Right atrium auricular region (tissue), 2 donors: ENCODE measurements at places on chromosomes 12 and 14. TPM values are rescaled to one million over a fixed set of nuclear protein-coding genes. Genes with fewer than 3 reads are reported as not detected.
A peak's percentile ranks its signal among the peaks of the same experiment; 100 is the strongest.

Gene APOLD1
- 70.2 TPM for total RNA-seq

Gene TESPA1
- 0.19 TPM for total RNA-seq

Gene OR4K15
- not detected for total RNA-seq

Gene FGF6
- total RNA-seq, result not detected

Gene PDZRN4
- total RNA-seq, result 1.6 TPM

Gene NELL2
- 0.31 TPM for total RNA-seq

Gene BDKRB2
- 2.9 TPM for total RNA-seq

Gene CCDC197
- not detected for total RNA-seq

Gene AICDA
- not detected for total RNA-seq

DNA sequence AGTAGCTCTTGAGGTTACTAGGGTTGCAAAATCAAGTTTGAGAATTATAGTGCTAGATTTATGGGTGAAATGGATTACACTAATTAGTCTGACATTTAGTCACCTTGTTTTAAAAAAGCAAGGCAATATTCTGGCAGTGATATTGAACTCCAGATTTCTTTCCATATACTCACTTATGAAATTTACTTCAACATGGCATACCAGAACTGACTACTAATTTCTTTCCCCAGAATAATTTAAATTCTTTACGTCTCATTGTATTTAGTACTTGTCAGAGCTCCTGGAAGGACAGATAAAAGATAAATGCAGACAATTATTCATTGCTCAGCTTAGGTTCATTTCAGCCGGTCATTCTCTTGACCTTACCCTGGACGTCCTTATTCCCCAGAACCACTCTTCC, 24.3 kb downstream of the EMP1 start:
- DNase-seq, result no peak

DNA sequence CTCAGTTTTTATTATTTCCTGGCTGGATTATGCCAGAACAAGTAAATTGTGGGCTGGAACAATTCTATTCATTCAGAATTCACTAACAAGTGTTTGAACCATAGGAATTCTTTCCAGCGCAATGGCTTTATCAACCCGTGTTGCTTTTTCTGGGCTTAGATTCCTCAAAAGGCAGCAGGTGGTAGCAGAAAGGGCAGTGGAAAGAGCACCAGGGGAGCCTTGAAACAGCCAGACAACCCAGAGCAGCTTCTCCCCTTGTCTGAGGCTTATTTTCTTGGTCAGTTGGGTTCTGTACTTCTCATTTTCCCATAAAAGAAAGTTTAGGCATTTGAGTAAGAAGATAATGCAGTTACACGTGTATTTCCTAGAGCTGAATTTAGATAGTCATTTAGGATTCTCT, 130.7 kb downstream of the OTOGL start:
- DNase-seq, result no peak

DNA sequence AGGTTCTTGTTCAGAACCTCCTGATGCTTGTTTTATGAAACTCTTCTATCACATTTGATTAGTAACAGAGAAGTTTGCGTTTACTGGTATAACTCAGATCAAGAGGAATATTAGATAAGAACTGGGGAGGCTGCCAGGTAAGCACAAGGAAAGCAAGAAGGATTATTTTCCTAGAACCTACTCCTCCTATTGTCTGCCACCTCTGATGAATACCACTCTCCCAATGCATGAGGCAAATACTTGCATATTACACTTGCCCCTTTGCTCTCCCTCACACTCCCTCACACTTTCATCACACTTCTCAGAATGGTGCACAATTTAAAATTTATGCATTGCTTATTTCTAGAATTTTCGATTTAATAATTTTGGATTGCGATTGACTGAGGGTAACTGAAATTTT, 43.6 kb downstream of the LIN7A start:
- DNase-seq, result no peak

DNA sequence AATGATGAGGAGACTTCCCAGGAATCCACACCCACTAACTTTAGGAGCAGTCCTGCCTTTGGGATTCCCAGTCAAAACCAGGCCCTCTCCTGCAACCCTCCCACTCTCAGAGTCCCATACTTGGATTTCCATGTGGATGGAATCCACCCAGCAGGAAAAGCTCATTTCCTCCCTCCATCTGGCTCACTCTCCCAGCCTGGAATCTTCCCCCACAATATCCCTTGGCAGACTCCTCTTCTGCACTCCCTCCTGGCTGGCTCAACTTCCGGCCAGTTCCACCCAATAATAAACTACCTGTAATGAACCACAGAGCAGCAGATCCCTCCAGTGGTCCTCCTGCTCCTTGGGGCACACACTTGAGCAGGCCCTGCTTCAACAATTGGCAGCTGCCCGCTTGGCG, 102.8 kb upstream of the EGLN3 start:
- no peak for DNase-seq

DNA sequence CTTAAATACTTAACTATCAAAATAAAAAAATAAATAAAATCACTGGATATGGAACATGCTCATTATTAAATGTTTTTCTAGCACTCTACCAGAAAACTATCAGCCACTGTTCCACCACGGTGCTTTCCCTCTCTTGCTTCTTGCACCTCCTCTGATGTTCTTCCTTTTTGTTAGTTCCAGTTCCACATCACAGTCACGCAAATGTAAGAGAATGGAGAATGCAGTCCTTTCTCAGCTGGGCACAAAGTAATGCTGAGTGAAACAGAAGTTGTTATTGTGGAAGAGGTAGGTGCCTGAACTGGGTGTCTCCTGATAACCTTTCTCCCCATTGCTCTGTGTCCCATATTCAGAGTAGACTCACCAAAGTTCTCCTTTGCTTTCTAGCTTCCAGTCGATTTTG, 1116.9 kb upstream of the TMEM132C start:
- no peak for DNase-seq

- DNase-seq, result no peak
These were observed 479.2 kb upstream of the RGS6 start for GRCh38 chr14:71452987-71453386.

- DNase-seq, result no peak
These were observed 8.9 kb upstream of the EEA1 start for GRCh38 chr12:92938018-92938417.

GRCh38 chr12:34605955-34606748, 583.9 kb downstream of the ALG10 start:
- DNase-seq, result no peak

DNA sequence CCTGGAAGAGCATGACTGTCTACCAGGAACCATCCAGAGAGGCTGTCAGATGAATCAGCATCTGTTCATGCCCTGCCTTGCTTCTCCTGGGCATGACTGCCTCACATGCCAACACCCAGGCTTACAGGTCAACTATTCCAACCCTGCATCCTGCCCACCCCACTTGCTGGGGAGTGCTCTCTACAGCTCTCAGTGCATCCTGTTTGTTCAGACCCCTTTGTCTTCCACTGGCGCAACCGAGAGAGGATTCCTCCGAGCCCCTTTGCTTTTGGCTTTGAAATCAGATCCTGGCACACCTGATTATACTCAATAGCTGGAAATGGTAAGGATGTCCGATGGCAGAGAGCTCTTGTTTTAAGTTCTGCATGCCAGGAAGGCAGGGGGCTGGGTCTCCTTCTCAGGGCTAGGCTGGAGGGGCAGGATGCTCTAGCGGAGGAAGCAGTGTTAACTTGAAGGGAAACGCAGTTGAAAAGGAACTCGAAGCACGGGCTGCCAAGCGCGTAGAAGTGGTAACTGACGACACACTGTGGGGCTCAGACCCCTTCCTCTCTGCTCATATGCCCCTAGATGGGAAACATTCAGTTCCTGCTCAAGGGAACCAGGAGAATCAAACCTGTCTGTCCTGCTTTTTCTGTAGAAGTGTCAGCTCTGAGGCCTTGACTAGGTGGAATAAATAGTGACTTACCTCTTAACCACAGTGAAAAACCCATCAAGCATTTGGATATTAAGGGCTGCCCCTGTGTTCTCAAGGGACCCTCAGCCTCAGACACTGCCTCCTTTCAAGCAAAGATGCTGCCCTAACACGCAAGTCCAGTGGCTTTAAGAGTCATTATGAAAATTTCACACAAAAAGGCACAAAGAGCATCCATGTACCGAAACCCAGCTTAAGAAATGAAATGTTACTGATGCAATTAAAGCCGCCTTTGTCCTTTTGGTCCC, 297.5 kb downstream of the ZFP36L1 start:
- no peak for DNase-seq

DNA sequence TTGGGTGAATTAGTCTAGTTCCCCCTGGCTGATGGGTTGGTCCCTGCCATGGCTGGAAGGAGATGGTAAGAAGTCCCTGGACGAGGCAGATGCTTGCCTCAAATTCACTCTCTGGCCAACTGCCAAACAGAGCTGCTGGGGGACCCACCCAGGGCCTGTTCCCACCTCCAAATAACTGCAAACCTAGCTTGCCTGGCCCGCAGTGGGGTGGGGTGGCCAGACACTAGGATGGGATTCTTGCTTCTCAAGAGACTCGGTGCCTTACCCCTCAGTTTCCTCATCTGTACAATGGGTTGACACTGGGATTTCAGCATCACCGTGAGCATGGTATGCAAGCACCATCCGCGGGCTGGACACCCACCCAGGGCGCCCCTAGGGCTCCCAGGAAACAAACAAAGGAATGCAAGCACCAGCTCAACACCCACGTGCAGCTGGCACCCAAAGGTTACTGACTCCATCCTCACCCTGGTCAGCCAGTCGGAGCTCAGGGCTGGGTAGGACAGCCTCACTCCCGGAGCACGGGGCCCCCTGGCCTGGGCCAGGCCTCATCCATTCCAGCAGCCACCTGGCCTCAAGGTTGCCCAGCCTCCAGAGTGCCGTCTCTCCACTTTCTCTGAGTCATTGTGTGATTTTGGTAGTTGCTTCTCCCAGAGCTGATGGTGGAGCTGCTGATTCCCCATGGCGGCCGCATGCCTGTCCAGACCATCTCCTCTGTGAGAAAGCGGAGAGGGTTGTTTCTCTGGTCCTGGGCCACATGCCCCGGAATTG, 205.2 kb upstream of the RTL1 start:
- peak; percentile 23 for DNase-seq

DNA sequence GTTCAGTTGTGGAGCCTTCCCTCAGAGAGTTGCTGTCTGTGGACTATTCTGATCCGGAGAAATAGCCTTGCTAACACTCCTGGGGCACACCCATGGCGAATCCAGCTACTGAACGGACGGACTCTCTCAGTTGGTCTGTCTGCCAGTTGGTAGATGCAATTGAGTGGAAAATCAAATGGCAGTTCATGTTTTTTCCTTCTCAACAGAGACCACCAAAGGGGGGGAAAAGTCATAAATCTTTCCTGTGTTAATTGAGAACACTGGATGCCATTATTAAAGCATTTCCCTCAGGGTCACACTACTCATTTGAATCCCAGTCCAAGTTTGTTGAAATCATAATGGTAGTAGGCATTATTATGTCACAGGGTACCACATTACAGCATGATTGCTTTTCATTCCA, 354.3 kb upstream of the FAR2 start:
- DNase-seq, result no peak

- no peak for DNase-seq
These were observed 192.6 kb upstream of the BCL2L14 start for GRCh38 chr12:11877869-11878780.

GRCh38 chr12:16095531-16096110, 181.9 kb downstream of the SLC15A5 start:
- no peak for DNase-seq

DNA sequence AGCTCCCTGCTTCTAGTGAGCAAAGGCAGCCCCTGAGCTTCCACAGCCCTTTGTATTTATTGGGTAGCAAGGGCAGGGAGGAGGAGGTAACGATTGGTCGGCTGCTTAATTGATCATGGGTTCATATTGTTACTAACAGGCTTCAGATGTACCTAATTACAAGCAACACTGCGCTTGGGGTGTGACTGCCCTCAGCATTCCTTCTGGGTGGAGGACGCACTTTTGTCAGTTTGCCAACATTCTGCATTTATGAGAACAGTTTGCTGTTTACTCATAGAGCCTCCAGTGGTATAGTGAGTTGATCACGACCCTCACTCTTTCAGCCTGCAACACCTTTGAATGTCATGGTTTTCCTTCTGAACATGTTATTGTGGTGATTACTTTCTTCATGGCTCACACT, 9.6 kb downstream of the TSHR start:
- no peak for DNase-seq

DNA sequence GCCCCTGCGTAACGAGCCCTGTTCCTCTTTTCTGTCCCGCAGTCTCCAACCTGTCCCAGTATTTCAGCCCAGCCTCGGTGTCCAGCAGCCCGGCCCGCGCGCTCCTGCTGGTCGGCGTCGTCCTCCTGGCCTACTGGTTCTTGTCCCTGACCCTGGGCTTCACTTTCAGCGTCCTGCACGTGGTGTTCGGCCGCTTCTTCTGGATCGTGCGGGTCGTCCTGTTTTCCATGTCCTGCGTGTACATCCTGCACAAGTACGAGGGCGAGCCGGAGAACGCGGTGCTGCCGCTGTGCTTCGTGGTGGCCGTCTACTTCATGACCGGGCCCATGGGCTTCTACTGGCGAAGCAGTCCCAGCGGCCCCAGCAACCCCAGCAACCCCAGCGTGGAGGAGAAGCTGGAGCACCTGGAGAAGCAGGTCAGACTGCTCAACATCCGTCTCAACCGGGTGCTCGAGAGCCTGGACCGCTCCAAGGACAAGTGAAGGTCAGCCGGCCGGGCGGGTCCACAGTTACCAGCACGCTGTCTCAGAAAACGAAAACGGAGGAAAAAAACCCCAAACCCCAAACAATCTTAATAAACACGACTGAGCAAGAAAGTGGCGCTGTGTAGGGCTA, 31.6 kb downstream of the BRI3BP start:
- no peak for DNase-seq

DNA sequence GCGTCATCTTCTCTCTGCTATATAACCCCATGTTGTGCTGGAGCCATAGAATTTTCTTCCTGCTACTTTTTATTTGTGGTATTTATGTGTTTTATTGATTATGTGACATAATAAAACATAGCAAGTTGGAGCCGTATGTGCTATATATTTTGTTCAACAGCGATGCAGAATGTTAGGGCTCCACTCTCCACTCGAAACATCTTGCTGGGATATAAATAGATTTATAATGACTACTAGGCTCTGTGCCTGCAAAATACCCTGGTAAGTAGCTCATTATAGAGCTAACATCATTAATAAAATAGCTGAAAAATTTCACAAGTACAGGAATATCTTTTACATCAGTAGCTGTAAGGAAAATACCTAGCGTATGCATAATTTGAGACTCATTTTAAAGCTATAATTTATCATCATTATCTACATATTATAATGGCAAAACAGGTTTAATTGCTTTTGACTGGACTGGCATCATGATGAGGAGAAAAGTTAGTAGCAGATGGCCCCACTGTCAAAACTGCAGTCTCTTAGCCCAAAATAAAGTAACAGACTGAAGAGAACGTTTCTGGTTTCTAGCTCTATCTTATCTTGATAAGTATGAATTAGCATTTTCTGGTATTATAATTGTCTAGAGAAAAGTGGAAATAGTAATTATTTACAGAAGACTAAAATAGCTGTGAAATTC, 263.0 kb downstream of the NEDD1 start:
- DNase-seq, result no peak

- no peak for DNase-seq
These were observed 19.5 kb upstream of the SPIC start for GRCh38 chr12:101455685-101456084.

GRCh38 chr12:116916714-116917114, 6.0 kb downstream of the FBXW8 start:
- no peak for DNase-seq
